ENCODE measurements at places on chromosomes 1 and 21.

DNA sequence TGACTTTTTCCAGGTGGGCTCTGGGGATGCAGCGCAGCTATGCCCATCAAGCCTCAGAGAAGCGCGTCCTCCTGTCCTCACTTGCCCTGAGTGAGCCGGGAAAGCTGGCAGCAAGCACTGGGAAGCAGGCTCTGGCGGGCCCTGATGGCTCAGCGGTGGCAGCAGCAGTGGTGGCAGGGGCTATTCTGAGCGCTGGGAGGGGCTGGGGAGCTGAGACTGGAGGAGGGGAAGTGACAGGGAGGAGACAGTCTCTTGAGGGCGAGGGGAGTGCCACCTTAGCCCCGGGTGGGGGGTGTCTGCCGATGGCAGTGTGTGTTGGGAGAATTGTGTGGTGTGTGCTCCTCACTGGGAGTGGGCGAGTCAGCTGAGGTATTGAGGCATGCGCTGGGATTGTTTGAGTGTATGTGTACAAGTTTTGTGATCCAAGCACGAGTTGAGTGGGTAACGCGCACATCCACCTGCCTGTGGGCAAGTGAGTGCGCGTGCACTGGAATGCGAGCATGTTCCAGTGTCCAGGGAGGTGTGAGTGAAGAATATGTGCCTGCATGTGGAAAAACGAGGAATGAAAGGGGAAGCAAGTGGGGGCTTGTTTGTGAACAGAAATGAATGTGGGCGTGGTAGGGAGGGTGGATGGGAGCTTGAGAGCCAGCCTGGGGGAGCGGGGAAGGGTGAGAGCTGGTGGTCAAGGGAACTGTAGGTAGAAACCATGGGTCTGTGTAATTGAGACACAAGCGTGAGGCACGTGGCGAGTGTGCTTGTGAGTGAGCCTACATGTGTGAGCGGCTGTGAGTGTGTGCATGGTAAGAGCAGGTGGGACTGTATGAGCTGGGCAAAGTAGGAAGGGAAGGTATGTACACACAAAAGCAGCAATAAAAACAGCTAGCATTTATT, 2.9 kb upstream of the FOXO6 start:
- no peak for DNase-seq

DNA sequence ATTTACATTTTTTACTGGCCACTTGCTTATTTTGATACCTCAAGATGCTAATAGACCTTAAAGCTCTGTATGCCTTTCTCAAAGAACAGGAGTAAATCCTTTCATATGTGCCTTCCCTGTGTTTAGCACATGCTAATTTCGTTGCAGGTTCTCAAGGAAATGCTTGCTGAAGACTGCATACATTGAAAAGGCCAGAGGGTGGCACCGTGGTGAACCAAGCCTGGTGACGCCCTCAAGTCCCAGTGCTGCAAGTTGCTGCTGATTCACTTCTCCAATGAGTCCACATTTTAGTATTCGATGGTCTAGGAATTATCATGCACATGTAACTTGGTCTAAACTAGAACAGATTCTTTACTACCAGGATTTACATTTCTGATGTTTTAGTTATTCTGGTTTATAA, 94.1 kb downstream of the CLDN17 start:
- DNase-seq, result no peak

GRCh38 chr1:9691691-9692090, 40.2 kb downstream of the PIK3CD start:
- DNase-seq, result no peak

GRCh38 chr1:220386494-220387195, 114.4 kb upstream of the RAB3GAP2 start:
- no peak for DNase-seq

DNA sequence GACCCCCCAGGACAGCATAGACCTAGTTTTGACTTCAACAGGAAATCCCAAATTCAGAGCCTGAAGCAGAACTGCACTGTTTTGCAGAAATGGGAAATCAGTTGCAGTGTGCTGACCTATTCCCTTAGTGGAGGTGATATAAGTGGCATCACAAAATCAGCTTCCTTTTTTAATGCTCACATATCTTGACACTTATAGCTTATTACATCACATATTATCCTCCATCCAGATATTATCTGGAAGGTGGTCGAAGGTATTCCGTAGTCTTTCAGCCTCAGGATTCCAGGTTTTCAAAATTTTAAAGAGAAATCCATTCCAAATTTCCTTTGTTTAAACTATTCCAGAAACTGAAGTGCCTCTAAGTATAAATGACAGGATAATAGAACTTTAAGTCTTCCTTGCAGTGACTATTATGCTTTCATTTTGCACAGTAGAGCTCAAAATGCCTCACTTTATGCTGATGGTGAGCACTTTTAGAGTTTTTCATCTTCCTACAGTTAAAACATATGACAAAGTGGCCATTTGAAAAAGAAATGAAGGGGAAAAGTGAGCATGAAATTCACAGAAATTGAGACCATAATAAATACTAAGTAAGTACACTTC, 106.4 kb upstream of the DPYD start:
- DNase-seq, result no peak

- DNase-seq, result no peak
These were observed 31.5 kb upstream of the VASH2 start for GRCh38 chr1:212918824-212919223.

DNA sequence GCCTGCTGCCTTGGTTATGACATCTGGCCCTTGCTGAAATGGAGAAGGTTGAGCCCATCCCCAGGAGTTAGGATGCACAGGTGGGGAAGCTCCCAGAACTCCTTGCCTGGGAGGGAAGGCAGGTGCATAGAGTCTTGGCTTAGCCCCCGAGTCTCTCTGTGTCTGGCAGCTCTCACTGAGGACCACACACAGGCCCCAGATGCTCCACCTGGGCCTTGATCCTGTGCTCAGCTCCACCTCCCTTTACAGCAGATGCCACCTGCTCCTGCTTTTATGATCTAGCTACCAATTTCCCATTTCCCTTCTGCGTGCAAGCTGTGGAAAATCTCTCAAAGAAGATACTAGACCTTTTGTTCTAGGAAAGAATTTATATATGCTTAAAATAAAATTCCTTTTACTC, 28.8 kb upstream of the KCNJ6 start:
- no peak for DNase-seq

DNA sequence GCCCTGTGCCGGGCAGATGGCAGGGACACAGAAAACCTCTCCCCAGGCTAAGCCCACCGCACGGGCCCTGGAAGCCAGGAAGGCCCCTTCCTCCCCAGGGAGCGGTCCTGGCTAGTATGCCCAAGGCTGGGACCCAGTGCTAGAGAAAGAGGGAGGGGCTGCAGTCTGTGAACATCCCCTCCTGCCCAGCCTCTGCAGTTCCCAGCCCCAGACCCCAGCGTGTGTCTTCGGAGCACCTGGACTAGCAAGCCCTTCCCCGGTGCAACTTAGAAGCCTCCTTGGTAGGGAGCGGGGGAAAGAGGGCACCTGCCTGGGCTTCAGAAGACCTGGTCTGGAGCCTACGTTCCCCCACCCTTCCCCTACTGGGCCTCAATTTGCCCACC, 2.1 kb downstream of the PLEKHG5 start:
- DNase-seq, result no peak

GRCh38 chr1:22096463-22096862, 44.0 kb downstream of the CDC42 start:
- no peak for DNase-seq

- no peak for DNase-seq
These were observed 7.4 kb downstream of the MEF2D start for GRCh38 chr1:156493154-156493631.

DNA sequence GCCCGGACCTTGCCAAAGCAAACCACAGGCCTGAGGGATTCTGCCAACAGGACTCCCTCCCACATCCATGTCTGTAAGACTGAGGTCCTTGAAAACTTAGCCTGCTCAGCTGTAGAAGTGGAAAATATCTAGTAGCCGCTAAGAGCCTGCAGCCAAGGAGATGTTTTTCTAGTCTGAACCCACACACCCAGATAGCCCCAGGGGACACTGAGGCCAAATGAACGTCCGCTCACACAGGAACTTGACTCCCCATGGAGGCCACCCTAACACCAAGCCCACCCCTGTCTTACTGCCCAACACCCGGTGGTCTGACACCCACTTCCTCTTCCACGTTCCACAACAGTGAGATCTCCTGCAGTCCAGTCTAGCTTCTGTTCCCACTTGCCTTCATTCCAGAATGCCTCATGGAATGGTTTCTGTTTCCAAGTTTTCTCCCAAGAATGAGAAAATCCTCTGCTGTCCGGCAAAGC, 174.8 kb downstream of the PLPP3 start:
- DNase-seq, result no peak

DNA sequence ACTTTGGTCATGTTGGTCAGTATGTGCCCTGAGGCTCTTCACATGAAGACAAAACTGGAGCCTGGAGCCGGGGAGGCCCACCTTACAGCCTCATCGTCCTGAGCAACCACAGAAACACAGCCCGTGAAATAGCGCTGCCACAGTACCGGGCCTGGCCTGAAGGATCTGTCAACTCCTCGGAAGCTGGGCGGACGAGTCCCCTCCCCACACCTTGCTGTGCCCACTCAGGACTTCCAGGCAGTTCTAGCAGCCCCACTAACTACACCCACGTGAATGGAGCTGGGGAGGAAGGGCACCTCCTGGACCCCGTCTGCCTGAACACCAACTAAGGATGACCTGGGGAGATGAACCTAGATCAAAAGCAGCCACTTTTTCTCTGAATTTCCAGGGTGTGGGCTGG, 24.7 kb downstream of the SDE2 start:
- DNase-seq, result no peak

GRCh38 chr1:75129660-75129982, 4.6 kb upstream of the LHX8 start:
- DNase-seq, result no peak

GRCh38 chr1:185990565-185990964, 256.4 kb downstream of the HMCN1 start:
- DNase-seq, result no peak

- no peak for DNase-seq
These were observed 131.4 kb downstream of the ST6GALNAC5 start for GRCh38 chr1:76998582-76999223.

DNA sequence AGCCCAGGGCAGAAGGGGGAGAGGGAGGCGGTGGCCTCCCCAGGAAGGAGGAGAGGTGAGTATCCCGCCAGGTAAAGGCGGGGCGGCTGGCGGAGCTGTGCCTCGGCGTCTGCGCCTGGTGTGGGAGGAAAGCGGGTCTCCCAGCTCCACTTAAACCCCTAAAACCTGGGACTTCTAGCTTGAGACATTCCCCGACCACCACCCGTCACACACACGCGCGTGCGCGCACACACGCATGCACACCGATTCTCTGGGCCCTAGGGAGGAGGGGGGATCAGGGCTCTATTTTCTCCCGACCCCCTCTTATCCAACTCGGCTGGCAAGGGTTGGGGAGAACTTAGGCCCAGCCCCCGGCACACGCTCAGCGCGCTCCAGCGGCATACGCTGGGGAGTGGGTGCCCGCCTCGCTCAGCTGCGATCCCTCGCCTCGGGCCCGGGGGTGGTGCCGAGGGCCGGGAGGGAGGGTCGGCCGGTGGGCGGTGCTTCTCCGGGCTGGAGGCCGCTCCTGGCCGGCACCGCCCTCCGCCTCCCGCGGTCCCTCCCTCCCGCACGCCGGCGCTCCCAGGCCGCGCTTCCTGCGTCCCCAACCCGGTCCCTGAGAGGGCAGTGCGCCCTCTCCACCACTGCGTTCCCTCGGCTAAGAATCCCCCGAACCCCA, at the start of gene TMEM51:
TSS of gene TMEM51 (plus strand) at position 564 of the 658 bp plus-strand sequence. CDS start 61,341 bp downstream, outside the sequence.
- DNase-seq, result no peak

Measured in activated CD4-positive, alpha-beta T cell treated with anti-CD3 and anti-CD28 coated beads, Interleukin-2, amount 50 U/mL, for 1 hour (primary cell).